Skin of body (tissue), 3 donors: ENCODE measurements at places on chromosomes 1 and 21. TPM values are rescaled to one million over a fixed set of nuclear protein-coding genes. Genes with fewer than 3 reads are reported as not detected.

DNA sequence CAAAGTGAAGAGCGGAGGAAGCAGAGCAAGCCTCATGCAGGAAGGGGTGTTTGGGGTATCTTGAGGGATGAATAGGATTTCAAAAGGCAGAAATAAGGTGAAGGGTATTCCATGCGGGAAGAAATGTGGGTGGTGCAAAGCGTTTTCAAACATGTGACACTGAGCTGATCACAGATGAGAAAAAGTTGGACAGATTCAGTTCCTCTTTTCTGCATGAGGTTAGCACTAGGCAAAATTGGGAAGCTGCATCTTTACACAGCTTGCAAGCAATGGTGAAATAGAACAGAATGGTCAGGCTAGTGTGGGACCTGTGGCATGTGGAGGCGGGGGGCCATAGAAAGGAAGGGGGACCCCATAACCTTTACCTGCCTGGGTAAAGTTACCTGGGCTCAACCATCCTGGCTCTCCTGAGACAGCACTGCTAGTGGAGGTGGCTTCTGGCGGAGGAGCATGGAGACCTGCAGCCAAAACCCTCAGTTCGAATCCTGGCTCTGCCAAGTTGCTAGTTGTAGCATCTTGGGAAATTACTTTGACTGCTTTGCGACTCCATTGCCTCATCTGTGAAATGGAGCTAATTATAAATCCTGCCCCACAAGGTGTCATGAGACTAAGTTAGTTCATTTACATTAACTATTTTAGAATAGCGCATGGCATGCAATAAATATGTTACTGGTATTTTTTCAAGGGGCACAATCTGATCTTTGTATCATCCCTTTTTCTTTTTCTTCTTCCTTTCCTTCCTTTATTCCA is 16.4 kb downstream of the KCNA10 start:
- DNase-seq, result no peak

DNA sequence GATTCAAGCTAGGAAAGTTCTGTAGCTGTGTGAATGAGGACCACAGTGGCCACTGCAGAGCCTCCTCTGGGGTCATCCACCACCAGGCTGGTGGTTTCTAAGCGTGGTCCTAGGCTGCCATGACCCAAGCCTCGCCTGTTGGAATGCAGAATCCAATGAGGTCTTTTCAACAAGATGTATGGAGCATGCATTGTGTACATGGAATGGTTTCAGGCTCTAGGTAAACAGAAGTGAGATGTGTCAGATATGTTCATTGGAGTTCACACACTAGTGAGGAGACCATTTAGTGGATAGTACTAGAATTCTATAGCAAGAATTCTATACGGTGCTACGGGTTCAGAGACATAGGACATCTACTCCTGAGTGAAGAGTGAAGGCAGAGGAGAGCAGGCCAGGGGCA is 10.7 kb downstream of the RNU5D-1 start:
- DNase-seq, result no peak

DNA sequence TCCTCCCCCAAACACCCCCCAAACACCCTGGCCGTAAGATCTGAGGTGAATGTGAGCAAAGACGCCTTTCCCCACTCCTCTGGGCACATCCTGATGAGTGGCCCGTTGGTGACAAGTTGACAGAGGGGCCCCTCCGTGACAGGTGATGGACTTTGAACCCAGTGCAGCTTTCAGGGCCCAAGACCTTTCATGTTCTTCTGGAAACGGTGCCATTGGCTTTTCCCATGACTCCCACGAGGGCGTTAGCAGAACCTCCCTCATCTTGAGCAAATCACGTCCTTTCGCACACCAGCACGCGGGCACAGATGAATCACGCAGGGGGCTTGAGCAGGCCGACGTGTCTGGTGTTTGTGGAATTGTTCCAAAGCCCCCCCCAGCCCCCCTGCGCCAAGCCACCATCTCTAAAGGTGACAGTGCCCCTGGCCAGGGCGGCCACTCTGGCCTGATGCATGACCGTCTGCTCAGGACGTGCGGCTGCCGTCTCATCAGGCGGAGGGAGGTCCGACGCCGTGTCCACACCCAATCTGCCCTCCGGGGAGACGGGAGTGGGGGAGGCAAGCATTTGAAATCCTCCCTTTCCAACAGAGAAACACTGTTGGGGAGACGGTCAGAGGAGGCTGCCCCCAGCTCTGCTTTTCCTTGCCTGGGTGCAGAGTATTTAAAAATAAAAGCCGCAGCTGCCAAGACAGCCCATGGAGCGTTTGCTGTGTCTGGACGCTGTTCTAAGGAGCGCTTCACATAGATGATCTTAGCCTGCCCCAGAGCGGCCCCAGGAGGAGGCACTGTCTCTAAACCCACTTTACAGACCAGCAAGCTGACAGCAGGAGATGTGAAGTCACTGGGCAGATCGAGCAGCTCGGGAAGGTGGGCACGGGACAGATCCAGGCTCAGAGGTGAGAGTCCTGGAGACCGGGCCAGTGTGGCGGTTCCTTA is 98.3 kb upstream of the ARHGEF16 start:
- DNase-seq, result no peak

DNA sequence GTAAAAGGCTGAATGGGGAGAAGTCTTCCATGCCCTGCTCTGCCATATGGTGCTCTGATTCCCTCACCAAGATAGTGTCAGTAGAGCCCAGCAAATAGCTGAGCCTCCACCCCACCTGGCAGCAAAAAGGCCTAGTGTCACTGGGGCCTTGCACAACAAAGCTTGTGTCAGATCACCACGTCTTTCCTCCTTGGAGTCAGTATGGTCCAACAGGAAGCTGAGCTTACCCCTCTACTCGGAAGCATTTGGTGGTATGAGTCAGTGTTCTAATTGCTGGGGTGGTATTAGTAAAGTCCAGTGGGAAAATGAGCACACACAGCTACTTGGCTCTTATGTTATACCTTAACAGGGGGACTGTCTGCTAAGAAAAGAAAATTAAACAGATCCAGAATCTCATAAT is 18.7 kb upstream of the RRP15 start:
- no peak for DNase-seq

TMPRSS15 gene
- 0.10 TPM for total RNA-seq
